Activated naive CD4-positive, alpha-beta T cell treated with anti-CD3 and anti-CD28 coated beads for 36 hours (primary cell): ENCODE measurements at places on chromosomes 11 and 22. TPM values are rescaled to one million over a fixed set of nuclear protein-coding genes. Genes with fewer than 3 reads are reported as not detected.

GRCh38 chr11:94130298-94131046 is 1.8 kb downstream of the PANX1 start:
- DNase-seq = no peak

CNIH2 gene
- 1.2 TPM for total RNA-seq

MS4A6A gene
- total RNA-seq = not detected

GRCh38 chr11:69101115-69101791 is 52.5 kb downstream of the TPCN2 start:
- peak; percentile 81 for DNase-seq

DNA sequence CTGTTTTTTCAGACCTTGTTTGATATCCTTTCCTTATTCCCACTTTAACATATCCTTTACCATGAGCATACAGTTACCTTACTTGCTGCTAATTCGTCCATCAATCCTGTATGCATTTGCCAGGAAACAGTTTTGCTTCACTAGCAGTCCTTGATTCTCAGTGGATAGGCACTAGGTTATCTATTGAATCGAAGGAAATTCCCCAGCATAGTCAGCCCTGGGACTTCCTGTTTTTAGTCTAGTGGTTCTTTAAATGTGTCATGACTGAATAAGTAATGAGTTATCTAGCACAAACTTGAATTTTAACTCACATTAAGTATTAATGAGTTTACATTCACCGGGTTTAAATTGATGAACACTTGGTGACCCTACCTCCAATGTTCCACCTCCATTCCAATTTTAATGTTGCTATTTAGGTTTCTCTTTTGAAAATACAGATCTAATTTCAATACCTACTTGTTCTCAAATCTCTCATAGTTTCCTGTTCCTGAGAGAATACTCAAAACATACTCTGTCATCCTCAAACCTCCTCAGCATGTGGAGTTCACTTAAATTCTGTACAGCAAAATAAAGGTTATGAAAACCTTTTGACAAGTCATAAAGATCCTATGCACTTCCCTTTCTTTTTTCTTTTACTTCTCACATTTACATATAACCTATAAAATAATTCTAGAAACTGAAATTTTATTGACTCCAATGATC is 1375.1 kb upstream of the TENM4 start:
- no peak for DNase-seq

ANO3 gene
- not detected for total RNA-seq

OR52I2 gene
- not detected for total RNA-seq

GRCh38 chr11:63986932-63987513 is 785 bp downstream of the OTUB1 start:
- no peak for DNase-seq

ZNHIT2 gene
- 6.1 TPM for total RNA-seq

ASRGL1 gene
- total RNA-seq = 11.6 TPM

DNA sequence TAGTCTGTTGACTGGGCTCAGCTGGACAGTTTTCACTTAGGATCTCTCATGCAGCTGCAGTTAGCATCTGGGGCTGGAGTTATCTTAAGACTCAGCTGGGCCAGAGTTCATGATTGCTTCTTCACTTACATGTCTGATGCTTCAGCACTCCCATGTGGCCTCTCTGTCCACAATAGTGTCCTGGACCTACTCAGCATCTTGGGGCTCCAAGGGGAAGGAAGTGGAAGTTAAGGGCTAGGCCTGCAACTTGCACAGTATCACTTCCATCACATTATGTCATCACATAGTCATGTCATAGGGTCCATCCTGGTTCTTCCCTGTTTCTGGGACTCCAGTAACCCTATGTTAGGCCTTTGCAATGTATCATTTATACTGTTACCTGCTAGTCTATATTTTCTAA is 115.9 kb downstream of the C11orf65 start:
- peak; percentile 30 for DNase-seq

DENND5A gene
- 63.5 TPM for total RNA-seq

- DNase-seq = no peak
Measured at GRCh38 chr11:10725907-10726253, 25.2 kb upstream of the CTR9 start.

GAS2L1 gene
- 0.26 TPM for total RNA-seq

GRCh38 chr11:68990995-68991780 is 10.4 kb upstream of the MRGPRD start:
- DNase-seq = no peak

DNA sequence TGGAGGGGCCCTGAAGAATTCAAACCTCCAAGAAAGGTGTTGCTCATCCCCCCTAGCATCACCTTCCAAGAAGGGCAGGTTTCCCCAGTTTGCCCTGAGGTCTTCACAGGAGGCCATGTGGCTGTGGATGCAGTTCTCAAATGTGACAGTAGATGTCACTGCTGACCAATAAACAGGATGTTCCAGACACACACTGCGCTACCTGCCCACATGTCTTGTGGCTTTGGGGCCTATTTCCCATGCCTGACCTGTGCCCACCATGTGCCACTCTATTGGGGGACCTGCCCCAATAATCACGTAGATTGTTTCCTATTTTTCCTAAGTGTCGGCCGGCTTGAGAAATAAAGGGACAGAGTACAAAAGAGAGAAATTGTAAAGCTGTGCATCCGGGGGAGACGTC is 4.5 kb downstream of the GSTT2 start:
- DNase-seq = peak; percentile 73

PRR14L gene
- total RNA-seq = 28.7 TPM

- DNase-seq = no peak
Measured at GRCh38 chr22:17201285-17201945, 17.8 kb downstream of the ADA2 start.

FXYD6 gene
- total RNA-seq = not detected
